Stimulated activated CD4-positive, alpha-beta T cell treated with anti-CD3 and anti-CD28 coated beads, Interleukin-1b, Interleukin-23, amount 100 ng/mL, for 1 hour (primary cell): ENCODE measurements at places on chromosomes 2 and 18.

GRCh38 chr2:58871469-58872142 lies 630.5 kb upstream of the FANCL start:
- no peak for DNase-seq

DNA sequence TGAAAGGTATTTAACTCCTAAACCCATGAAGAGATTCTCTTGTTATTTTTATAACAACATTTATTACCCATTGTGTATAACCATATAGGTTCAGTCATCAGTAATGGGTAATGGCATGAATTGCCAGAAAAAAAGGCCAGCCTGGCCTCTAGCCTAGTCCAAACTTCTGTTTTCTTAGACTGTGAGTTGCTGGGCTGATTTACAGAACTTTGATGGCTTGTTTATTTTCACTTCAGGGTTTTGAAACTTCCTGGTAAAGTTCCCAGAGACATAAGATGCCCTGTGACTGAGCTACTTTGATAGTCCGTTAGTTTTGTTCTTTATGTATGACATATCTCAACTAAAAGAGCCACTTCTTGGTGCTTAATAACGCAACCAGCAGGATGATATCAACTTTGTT lies 164.8 kb downstream of the METTL4 start:
- DNase-seq, result no peak

DNA sequence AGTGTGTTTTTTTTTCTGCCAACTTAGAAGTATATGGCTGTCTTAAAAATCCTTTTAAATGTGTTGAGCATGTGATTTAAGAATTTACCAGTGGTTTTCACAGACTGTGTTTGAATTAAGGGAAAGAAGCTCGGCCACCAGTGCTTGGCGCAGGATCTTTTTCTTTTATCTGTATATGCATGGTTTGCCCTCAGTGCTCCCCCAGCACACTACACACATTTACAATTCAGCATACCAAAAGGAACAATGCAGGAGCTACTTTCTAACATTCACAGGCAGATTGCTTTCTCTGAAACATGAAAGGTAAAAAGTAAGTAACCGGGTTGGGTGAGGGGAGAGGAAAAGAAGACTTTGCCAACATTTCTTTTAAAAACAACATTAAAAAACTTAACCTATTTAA lies 3.9 kb downstream of the SALL3 start:
- DNase-seq, result no peak

DNA sequence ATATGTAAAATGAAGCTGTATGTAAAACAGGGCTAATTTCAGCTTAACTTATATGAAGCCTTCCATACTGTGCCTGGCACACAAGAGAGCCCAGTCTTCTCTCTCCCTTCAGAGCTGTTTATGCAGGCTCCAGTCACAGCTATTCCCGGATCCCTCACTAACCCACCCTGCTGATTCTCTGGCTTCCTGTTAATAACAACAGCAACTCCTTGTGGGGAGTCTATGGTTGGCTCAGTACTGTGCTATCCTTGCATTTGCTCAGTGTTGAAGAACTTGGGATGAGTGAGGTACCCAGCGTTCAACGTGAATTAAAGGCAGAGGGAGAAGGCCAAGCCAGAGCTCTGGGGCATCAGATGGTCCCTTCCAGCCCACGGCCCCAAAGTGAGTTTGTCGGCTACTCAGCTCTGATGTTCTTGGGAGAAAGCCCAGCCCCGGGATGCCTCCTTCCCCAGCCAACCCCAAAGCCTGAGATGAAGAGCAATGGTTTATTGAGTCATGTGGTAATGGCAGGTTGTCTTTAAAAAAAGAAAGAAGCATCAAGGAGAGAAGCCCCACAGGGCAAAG lies 43.2 kb downstream of the PSD4 start:
- no peak for DNase-seq

GRCh38 chr2:101843048-101843447 lies 145.5 kb downstream of the MAP4K4 start:
- no peak for DNase-seq

GRCh38 chr2:12642859-12643258 lies 73.9 kb upstream of the TRIB2 start:
- DNase-seq, result no peak

GRCh38 chr2:68742626-68743415 lies 8.2 kb downstream of the ARHGAP25 start:
- no peak for DNase-seq

DNA sequence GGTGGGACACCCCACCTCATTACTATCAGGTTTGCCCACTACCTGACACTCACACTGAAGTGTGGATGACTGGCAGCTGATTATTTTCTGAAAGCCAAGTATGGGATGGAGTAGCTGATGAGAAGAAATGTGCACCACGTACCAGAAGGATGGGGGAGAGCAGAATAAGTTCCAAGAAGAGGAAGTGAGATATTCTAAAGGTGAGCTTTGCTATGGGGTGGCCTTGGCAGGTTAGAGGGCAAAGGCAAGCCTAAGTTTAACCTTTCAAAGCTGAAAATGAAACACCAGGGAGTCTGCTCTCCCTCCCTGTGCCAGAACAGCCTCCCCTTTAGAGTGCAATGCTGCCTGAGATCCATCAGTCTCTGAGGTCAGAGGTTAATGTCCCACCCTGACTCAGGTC lies 196.1 kb upstream of the OSR1 start:
- no peak for DNase-seq

- DNase-seq, result no peak
Observed at GRCh38 chr2:60634438-60634837, 81.0 kb upstream of the BCL11A start.

DNA sequence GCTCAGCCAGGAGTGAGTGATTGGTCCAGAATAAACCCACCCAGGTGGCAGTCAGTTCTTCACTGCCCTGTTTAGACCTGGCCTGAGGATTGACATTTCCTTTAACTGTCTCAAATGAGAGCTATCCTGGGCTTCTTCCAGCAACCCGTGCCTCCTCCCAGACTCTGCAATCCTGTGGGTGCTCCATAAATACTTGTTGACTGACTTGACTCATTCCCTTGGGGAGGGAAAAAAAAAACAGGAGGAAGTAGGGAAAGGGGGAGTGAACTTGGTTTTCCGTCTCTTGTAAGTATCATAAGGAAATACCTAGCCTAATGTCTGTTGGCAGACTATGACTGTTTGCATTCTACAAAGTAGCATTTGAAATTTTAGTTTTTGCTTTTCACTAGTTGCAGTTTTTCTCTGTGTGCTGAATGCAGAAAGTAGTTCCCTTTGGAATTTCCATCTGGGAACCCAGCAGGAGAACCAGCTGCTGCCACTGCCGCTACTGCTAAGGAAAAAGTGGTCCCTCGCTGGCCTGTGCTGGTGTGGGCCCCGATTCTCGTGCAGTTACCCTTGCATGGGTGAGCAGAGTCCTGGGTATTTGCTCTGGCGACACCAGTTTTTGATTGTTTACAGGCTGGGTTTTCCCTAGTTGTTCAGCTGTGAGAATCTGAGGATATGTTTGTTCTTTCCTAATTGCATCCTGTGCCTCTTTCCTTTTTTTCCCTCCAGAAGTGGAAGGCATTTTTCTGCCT lies 78.8 kb downstream of the TGOLN2 start:
- no peak for DNase-seq

- DNase-seq, result no peak
Observed at GRCh38 chr18:63098018-63098981, 221.3 kb downstream of the BCL2 start.

DNA sequence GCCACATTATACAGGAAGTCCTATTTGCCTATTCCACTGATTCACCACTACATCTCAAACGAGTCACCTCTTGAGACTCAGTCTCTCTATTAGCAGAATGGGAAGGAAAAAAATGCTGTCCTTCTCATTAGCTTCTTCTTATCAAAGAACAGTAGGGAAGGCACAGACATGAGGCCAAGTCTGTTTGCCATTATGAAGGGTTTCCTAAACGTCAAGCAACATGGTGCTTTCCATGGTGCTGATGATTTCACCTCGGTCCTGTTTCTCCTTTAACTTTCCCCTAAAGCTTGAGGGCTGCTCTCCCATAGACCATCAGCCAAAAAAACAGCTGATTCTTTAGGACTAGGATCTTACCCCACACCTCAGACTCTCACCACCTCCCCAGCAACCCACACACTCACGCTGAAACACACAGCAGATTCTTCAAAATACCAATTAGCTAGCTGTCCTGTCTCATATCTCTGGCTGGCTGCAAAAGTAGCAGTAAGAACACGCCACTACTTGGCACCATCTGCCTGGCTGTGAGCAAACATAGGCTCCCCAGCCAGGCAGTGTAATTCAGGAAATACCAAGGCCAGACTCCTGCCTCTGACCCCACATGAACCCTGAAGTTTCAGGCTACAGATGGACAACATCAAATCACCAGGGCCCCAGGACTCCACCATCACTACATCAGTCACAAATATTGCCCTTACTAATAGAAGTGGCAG lies 30.5 kb downstream of the GALNT14 start:
- DNase-seq, result no peak

DNA sequence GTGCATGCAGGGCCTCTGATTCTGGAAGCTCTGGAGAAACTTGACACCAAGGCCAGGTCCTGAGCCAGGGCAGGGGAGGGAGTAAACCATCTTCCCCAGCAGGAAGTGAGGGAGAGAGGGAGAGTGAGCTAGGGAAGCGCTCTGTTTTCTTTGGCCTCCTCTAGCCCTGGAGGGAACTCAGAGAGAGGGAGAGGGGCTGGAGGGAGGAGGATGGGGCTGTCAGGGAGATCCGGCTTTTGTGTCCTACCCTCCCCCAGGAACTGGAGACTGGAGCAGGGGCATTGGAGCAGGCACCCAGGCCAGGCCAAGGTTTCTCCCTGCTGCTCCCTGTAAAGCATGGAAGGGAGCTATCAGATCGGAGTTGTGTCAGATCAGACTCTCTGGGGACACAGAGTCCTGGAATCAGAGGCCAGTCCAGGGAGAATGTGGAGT lies 22.7 kb upstream of the PKDCC start:
- no peak for DNase-seq

DNA sequence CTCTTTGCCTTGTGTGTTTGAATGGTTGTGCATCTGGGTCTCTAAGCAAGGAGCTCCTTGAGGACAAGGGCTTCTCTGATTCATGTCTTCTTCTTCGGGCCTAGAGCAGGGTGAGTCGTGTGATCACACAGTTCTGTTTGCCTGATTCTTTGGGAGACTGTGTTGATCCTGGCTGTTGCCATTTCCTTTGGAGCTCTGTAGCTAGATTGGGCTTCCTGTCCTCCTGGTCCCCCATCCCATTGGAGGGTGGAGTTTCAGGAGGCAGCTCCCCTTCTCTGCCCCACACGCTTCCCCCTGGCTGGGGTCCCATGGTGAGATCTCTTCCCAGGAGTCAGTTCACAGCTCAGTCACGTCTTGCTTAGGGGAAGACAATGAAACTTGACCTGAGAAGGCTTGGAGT lies 92.8 kb downstream of the TRIB2 start:
- no peak for DNase-seq

DNA sequence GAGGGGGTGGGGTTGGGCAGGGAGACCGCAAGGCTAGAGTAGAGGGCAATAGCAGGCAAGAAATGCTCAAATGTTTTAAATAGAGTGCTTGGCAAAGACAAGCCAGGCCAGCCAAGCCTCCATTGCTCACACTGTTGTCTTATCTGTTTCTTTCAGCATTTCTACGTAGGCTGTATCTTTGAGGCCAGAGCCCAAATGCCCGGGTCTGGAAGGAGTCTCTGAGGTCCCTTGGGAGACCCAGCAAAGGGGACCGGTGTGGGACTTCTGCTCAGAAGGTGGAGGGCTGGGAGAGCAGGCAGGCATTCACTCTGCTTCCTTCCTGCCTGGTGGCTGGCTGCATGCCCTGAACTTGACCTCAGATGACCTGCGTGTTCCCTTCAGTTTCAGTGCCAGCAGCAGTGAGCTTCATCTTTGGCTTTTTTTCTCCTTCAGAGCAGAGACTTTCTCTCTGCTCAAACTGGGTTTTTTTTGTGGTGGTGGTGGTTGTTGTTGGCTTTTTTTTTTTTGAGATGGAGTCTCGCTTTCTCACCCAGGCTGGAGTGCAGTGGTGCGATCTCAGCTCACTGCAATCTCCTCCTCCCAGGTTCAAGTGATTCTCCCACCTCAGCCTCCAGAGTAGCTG lies 13.7 kb upstream of the TET3 start:
- no peak for DNase-seq

- DNase-seq, result no peak
Observed at GRCh38 chr18:75238100-75238499, 27.5 kb downstream of the TSHZ1 start.

DNA sequence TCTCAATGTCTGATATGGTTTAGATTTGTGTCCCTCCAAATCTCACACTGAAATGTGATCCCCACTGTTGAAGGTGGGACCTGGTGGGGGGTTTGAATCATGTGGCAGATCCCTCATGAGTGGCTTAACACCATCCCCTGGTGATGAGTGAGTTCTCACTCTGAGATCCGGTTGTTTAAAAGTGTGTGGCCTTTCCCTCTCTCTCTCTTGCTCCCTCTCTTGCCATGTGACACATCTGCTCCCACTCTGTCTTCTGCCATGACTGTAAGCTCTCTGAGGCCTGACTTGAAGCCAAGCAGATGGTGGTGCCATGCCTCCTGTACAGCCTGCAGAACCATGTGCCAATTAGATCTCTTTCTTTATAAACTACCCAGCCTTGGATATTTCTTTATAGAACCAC lies 108.8 kb downstream of the RBMS1 start:
- no peak for DNase-seq

GRCh38 chr2:202944408-202944807 lies 32.3 kb downstream of the CARF start:
- DNase-seq, result no peak

DNA sequence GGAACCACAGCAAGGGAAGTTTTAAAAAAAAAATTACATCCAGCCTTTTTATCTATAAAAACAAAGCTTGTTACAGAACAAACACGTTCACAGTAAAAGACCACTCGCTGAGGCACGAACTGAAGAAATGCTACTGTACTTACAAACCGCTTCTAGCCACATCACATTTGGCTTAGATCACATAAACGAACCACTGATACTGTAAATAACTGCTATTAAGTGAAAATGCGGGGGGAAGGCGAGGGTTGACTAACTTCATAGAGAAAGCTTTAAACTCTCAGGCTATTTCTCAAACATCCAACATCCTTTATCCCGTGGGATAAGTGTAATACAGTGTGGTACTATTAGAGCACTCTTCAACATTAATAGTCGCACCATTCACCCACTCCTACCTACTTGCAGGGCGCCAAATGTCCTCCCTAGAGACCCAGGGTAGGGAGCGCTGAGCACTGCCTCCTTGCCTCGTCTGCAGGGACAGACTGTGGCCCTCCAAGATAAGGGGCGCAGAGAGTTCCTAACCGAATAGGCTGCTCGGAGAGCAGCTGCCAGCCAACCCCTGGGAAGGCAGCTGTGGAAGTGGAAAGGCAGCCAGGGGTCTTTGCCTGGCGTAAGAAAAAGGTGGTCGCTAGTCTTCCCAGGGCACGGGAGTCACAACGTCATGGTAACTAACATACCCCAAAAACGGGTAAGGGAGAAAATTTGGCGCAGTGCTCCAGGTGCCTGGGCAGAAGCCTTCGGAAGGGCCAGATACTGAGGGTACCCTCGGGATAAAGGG lies 854 bp downstream of the GPR155 start:
- DNase-seq, result no peak

DNA sequence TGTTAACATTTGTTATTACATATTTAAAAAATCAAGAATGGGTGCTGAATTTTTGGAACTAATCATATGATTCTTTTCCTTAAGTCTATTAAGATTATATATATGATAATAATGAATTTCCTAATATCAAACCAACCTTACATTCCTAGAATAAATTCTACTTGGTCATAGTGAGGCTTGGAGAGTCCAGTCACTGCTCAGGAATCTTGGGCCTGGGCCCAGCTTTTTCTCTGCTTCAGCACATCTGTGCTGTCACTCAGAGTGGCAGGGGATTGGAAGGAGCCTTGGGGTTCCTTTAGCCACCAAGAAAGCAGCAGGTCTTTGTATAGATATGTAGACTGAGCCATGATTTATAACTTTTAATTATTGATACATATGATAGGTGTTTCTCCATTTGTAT lies 19.9 kb upstream of the ZAP70 start:
- DNase-seq, result no peak
